SW 1271 (cell line): ENCODE measurements at places on chromosomes 3 and 15.

- no peak for DNase-seq
Measured at GRCh38 chr15:63460210-63461155, 43.9 kb upstream of the USP3 start.

DNA sequence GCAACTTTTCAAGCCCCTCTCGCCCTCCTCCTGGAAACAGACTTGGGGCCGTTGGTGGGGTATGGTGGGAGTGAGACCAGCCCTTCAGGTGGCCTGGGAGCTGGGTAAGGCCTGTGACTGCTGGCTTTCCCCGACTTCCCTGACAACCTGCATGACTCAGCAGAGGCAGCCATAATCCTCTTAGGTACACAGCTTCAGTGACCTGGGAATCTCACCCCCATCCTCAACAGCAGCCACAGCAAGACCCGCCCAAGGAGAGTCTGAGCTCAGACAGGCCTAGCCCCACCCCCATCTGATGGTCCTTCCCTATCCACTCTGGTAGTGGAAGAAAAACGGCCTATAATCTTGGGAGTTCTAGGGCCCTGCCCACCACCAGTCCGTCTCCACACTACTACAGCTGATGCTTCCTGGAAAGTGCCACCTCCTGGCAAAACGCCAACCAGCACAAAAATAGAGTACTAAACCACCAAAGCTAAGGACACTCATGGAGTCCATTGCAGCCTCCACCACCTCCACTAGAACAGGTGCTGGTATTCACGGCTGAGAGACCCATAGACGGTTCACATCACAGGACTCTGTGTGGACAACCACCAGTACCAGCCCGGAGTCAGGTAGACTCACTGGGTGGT lies 13.1 kb upstream of the SLC27A2 start:
- no peak for DNase-seq

DNA sequence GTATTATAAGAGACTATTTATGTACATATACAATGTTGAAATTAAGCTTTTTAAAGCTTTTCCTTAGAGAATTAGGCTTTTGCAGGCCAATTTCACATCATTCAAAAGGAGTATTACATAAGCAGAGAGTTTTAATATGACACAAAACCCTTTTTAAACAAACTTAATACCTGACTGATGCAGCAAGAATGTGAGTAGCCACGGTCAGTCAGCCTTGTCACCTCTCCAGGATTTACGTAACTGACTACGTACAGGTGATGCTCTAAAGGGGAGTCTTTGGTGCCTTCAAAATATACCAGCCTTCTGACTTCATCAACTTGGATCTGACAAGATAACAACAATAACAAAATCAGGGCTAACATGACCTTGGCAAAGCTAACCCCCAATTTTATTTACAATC lies 44.2 kb upstream of the IGDCC4 start:
- no peak for DNase-seq

- DNase-seq = no peak
Measured at GRCh38 chr15:91124132-91124531, 24.1 kb downstream of the SV2B start.

- DNase-seq = no peak
Measured at GRCh38 chr3:8775602-8776001, 6.2 kb upstream of the OXTR start.

- DNase-seq = no peak
Measured at GRCh38 chr3:102484-102883, 94.1 kb upstream of the CHL1 start.

DNA sequence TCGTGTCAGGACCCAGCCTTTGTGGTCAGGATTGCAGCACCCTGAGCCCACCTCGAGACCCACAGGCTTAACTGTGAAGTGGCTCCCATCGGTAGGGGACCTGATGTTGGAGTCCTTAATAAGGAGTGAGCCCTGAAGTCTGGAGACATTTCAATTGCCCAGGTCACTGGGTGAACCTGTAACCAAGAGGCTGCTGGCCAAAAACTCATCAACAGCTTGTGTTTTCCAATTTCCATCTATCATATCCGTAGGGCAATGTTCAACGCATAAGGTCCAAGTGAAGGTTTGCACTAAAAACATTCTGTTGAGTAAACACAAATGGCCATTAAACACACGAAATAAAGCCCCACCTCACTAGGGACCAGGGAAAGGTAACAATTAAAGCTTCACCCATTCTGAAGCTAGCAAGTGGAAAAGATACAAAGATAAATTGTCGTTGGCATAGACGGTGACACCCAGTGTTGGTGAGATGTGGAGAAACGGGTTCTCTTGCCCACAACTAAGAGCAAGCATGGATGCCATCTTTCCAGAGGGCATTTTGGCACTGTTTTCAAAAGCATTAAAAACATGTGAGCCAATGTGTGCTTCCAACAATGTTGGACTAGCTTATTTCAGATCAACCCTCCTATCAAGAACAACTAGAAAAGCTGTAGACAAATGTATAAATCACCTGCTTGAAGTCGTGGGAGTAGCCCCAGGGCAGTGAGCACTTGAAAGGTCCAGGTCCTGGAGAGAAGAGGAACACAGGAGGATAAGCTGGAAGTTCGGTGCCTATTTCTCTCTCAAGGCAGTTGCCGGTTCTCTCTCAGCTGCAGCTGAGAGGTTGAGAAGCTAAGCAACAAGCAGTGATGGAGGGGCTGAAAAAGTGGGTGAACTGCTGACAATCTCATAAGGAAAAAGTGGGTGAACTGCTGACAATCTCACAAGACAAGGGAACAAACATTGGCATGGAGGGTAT lies 56.3 kb upstream of the PCSK6 start:
- DNase-seq = no peak

- DNase-seq = peak; percentile 2
Measured at GRCh38 chr15:40146037-40146436, 14.8 kb upstream of the BUB1B start.
